ENCODE measurements at places on chromosomes 6 and 20.

GRCh38 chr20:54137115-54137514 is 36.7 kb downstream of the CYP24A1 start:
- no peak for DNase-seq

DNA sequence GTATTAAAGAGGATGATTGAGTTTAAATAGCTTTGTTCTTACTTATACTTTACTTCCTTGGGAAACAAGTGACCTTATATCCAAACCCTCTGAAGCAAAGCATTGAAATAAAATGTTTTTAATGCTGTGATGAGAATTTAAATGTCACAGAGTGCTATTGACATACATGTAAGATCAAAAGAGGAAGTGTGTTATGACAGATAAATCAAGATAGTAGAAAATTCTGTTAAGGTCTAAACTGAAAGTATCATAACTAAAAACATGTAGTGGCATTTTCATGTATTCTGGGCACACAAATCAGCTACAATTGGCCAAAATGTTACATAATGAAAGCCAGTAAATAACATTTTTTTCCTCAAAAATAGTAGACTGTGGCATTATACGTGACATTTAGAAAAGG is 318.0 kb downstream of the GRIK2 start:
- no peak for DNase-seq

GRCh38 chr6:27726619-27727023 is 185.6 kb downstream of the OR2B2 start:
- DNase-seq, result no peak

DNA sequence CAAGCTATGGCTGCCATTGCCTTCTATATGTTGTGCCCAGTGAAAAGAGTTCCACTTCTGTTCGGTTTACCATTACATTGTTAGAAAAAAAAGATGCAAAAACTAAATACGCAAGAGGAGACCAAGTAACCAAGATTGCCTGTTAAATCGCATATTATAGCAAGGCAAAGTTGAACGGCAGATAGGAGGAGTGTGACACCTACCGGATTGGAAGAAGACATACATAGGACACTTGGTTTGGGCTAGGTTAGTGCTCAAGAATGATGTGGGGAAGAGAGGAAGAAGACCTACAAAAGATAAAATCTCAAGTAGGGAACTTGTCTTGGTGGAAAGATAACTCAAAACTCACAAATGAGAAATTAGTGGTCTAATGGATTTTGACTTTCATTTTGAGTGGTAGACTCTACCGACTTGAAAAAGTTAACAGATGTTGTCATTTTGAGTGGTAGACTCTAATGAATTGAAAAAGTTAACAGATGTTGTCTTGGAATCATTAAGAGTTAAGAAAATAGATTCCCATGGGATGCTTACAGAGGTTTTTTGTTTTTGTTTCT is 95.5 kb downstream of the F13A1 start:
- no peak for DNase-seq

- DNase-seq, result no peak
These were observed 6.6 kb upstream of the SLC16A10 start for GRCh38 chr6:111080698-111081097.

- no peak for DNase-seq
These were observed 142.1 kb downstream of the BMP2 start for GRCh38 chr20:6909608-6910007.

All from activated naive CD8-positive, alpha-beta T cell treated with anti-CD3 and anti-CD28 coated beads, Interleukin-2, amount 10 ng/mL, durations not matched to agents 7 days and 5 days (primary cell).